ENCODE measurements at places on chromosomes 5 and 9.

- no peak for DNase-seq
These were observed 3.0 kb downstream of the TRMO start for GRCh38 chr9:97919217-97919813.

DNA sequence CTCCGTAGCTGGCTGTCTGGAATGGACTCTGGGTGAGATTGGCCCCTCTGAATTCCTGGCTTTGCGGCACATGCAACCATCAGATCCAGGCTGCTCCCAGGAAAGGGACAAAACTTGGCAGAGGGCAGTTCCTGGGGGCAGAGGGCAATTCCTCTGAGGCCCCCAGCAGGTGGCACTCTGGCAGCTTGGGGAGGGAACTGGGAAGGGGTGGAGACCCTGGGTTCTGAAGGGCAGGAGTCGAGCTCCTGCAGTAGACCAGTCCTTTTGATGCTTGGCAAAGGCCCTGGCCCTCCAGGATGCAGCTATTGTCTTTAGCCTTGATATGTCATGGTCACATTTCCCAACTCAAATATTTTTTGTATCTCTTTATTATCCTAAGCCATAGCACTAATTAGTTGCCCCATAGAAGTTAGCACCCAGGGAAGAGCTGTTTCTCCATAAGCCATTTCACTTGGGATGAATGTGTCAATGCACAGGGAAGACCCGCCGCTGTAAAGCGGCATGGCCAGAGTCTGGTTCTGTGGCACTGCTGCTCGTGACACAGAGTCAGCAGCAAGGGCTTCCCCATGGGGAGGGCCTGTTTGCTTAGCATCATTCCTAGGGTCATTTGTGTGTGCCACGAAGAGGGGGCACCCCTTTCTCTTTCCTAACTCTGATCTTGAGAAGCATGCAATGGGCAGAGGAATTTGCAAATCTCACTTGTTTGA, 51.2 kb upstream of the CDK20 start:
- DNase-seq: no peak

DNA sequence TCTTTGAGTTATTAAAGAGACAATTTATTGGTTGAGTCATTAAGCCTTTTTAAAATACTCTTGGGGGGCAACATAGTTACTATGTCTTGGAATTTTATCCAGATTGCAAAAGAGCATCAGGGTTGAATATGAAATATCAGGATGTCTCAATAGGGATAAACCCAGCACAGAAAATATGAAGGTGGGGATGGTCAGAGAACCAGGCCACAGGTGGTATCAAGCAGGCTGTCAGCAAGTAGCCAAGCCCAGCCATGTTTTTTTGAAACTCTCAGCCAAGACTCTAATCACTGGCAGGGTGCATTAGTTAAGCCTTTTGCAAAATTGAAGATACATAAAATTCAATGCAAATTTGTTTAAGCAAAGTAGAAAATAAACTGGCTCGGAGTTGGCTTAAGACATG, 468.9 kb downstream of the DTWD2 start:
- DNase-seq: no peak

GRCh38 chr5:40437452-40437861, 242.3 kb upstream of the PTGER4 start:
- no peak for DNase-seq

GRCh38 chr5:27594141-27594540, 555.8 kb upstream of the CDH9 start:
- no peak for DNase-seq

GRCh38 chr5:138102454-138103318, 18.9 kb downstream of the WNT8A start:
- no peak for DNase-seq

DNA sequence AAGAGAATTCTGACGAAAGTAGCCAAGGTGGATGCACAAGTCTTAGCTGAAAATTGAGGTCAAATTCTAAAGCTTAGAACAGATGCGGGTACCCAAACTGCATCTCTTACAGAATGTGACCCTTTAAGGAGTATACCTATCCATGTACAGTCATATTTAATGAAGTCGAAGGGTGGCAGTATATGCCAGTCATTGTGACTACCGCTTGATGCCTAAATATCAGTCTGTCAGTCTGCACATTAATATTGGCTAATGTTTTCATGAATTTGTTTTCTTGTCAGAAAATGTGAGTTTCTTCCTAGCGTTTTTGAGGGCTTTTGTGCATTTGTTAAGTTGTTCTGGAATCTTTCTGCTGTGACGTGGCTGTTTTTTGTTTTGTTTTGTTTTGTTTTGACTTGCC, 264.5 kb upstream of the ELAVL2 start:
- no peak for DNase-seq

DNA sequence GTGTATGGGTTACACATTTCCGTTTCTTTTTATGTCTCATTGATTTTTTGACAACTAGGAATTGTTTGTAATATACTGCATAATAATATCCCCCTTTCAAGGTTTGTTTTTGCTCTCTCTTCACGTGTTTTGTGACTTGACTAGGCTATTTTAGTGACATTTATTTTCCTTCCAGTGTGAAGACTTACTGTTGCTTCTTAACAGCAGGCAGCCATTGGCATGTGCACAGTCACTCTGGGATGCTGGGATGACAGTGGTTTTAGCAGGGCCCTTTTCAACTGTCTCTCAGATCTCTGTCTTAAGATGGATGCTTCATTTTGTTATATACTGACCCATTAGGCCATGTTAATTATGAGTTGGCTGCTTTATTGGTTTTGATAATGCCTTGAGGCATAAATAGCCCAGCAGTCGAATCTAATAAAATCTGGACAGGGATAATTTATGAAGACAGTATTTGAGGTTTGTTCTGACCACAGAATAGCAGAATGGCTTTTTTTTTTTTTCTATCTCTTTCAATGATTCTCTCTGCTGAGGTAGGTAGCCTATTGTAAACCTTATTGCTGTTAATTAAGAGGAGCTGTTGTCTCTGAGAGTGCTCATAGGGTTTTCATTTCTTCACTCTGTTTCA, 536.0 kb downstream of the GABRG2 start:
- no peak for DNase-seq
